ENCODE measurements at places on chromosomes 4 and X.

DNA sequence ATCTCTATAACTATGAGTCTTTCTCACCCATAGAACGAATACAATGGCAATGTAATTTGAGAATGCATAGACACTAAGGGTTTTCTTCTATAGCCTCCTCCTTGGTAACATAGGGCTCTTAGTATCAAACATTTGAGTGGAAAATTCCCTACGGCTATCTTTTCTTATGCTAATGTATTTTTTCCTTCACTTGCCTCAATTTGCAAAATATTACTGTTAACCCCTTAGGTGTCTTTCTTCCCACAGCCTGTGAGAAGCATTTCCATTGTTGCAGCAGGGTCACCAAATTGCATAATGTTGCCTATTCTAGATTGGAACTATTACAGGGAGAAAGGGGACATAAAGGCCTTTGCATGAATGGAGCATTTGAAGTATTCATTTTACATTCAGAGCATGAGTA lies 140.5 kb upstream of the RAPGEF2 start:
- no peak for DNase-seq

DNA sequence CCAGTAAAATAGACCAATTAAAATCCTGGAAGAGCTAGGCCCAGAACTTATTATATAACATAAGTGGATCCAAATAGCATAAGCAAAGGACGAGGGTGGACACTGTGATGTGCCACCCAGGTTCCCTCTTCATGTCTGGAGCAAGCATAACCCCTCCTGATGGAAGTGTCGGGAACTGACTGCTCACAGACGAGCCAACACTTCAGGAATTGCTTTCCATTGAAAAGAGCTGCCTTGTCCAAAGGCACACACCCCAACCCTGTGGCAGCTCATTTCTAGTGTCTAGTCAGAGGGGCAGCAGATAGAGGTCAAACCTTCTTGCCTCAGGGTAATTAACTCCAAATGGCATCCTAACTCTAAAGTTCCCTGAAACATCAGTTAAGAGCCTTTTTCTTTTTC lies 15.3 kb downstream of the DDIT4L start:
- DNase-seq = no peak

- DNase-seq = peak; percentile 55
Observed at GRCh38 chr4:103150677-103151076, 47.5 kb downstream of the CENPE start.

DNA sequence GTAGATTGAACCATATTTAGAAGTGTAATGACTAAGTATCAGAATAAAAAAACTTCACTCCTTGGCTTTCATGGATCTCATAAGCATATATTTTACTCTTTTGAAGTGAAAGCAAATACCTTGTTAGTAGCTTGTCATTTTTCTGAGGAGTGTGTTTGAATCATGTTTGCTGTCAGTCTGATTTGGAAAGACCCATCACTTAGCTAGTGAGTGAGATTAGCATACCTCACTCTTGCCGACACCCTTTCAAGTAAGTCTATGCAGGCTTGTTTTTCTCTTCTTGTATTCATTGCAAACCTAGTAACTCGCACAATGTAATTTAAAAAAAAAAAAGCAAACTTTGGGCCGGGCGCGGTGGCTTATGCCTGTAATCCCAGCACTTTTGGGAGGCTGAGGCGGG lies 360.0 kb downstream of the ARHGAP24 start:
- no peak for DNase-seq

DNA sequence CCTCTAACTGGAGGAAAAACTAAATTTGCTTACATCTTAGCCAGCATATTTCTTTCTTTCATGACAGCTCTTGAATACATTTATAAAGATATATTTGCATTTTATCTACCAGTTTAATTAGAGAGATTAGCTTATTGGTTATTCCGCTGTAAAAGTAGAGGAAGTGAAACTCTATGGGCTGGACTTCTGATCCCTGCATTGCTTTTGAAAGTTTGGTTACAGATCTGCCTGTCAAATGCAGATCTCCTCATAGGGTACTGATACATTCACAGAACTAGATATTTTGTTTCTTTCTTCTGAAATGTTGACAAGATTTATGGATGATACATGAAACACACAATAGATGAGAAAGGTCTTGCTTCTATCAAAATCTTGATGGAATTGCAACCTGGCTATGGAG lies 581.4 kb upstream of the AADAT start:
- no peak for DNase-seq

- peak; percentile 86 for DNase-seq
Observed at GRCh38 chrX:103404231-103405008, 28.1 kb downstream of the BEX3 start.

- DNase-seq = no peak
Observed at GRCh38 chr4:6335040-6335590, 65.5 kb downstream of the WFS1 start.

- DNase-seq = no peak
Observed at GRCh38 chr4:67704843-67705242, 3.9 kb upstream of the UBA6 start.

- peak; percentile 36 for DNase-seq
Observed at GRCh38 chrX:151402719-151403390, 5.8 kb downstream of the VMA21 start.

- no peak for DNase-seq
Observed at GRCh38 chr4:2248821-2249261, 6.9 kb upstream of the HAUS3 start.

DNA sequence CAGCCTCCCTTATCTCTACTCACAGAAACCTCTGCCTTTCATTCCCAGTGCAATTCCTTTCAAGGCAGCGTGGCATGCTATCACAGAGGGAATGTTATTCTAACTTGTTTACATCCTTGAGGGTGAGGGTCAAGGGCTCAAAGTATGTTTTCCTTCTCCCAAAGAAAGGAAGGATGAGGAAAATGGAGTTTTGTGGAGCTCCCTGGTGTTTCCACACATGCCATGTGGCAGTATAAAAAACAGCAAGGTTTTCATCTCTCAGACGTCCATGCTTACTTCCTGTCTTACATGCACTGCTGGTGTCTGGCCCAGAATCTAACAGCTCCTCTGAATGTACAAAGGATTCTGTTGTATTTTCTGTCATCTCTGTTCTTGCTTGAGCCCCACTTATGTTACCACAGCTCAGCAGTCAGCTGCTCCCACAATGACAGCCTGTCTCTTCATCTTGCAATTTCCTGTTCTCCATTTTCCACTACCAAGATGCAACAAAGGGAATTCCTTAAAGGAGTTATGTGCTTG lies 128.0 kb downstream of the SNCA start:
- peak; percentile 1 for DNase-seq

DNA sequence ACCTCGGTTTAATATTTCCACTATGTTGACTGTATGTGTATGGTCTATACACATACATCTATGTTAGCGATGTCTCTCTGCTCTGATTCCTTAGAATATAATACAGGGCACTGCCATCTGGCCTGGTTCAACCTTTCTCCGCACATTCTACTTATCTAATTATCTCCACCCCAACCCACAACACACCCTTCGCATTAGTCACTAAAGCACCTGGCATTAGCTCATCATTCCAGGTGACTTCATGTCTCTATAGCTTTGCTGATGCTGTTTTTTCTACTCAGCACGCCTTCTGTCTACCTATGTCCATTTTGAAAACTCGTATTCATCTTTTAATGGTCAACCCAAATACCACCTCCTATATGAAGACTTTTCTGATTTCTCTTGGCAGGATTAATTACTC lies 425.2 kb upstream of the RASGEF1B start:
- DNase-seq = peak; percentile 56

DNA sequence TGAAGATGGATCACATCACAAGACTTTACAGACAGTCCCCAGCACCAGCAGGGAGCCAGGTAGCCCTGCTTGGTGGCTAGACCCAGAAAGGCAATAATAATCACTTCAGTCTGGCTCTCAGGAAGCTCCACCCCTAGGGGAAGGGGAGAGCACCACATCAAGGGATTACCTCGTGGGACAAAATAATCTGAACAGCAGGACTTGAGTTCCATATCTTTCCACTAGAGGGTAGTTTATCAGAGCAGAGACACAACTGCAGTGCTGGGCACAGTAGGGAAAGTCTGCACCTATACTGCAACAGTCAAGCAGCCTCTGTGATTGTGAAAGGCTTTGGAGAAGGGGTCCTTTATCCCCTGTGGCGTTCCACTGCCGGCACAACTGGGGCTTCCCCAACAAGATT lies 547.0 kb upstream of the POU3F4 start:
- DNase-seq = peak; percentile 15

DNA sequence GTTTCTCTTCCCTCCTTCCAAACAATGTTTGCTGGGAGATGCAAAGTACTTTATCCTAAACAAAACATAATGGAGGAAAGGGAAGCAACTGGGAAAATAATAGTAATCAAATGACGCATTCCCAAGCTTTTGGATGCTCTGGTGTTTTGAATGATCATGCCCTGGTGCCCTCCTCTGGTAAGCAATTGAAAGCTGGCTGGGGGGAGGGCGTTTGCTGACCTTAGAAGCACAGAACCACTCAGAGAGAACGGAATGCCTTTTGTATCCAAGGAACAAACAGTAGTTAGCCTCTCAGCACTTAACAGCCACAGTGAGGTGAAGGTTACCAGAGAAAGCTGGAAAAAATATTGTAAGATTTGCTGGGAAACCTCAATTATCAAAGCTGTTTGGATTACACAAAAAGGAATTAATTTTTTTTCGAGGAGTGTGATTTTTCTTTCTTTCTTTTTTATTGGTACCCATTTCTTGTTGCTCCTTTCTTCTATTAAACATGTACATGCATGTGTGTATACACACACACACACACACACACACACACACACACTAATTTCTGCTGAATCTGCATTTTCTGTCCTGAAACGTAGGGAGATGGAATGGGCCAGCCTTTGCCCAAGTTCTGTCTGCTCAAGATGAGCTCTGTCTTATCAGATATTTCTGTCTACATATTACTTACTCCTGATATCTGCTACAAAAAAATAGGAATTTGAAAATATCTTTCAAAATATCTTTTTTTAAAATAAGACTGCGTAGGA lies 155.8 kb upstream of the IGFBP7 start:
- DNase-seq = peak; percentile 69

DNA sequence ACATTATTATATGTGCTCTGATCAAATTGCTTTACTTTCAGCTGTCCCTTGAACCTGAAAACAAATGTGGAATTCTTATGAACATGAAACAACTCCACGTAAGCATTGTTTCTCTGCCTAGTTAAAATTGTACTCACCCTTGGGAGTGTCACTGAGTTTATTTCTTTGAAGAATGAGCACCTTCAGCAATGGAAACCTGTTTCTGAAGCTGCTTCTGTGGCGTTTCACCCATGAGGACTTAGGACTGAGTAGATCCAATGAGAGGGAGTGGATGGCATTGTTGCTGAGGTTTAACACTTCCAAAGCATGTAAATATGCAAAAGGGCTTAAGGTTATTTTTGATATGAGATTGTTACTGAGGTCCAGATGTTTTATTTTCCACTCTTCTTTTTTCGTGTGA lies 3.2 kb downstream of the LRRC66 start:
- DNase-seq = no peak

GRCh38 chr4:15197005-15197404 lies 194.7 kb downstream of the CPEB2 start:
- DNase-seq = peak; percentile 10

DNA sequence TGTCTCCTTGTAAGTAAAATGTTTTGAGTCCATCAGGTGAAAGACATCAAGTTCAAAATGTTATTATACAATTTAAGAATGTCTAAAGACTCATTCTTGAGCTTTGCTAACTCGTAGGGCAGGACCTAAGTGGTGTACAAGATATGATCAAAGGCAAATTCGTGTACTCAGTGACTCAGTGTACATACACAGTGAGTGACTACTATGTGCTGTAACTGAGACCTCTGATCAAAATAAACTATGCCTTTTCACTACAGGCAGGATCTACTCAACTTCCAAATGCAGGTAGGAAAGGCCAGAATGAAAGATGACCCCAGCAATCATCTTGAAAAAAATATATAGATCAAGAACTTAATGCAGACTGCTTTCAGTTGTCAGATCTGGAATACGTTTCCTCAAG lies 49.9 kb downstream of the ADGRG2 start:
- no peak for DNase-seq

DNA sequence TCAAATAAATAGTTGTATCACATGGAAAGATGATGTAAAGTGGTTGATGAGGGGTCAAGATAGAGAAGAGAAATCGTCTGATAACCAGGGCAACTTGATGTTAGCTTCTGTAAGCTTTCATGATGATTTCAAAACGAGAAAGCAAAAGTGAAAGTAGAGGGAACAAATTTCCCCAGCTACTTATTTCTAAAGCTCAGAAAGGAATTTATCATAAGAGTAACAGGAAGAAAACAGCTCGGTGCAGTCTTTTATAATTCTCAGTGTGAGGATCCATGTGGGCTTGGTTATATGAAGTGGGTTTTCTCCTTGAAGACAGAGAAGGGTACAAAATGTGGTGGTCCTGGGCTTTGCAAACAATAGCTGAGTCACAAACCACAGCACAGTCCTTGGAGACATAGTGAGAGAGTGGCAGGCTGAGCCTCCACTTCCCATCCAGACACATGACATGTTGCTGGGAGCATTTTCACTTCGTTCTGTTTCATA lies 32.1 kb upstream of the GLRA2 start:
- peak; percentile 27 for DNase-seq

DNA sequence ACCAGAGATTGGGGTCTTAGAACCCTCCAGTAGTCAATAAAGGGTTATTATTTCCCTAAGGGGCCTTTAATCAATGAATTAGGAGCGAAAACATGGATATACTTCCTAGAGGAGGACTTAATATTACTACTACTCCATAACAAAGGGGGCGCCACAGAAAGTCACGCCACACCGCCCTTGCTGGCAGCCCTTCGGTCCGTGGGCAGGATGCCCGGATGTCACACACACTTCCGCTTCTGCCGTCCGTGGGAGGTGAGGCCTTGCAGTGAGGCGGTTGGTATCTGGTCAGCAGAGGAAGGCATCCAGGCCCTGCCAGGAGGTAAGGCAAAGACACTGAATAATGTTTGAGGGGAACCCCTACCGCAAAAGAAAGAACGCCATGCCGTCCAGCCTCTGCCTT lies 436 bp downstream of the MAGEB10 start:
- no peak for DNase-seq

- DNase-seq = no peak
Observed at GRCh38 chrX:54294306-54294705, 63.5 kb downstream of the WNK3 start.

- peak; percentile 41 for DNase-seq
Observed at GRCh38 chr4:13484749-13485221, 645 bp upstream of the RAB28 start.

DNA sequence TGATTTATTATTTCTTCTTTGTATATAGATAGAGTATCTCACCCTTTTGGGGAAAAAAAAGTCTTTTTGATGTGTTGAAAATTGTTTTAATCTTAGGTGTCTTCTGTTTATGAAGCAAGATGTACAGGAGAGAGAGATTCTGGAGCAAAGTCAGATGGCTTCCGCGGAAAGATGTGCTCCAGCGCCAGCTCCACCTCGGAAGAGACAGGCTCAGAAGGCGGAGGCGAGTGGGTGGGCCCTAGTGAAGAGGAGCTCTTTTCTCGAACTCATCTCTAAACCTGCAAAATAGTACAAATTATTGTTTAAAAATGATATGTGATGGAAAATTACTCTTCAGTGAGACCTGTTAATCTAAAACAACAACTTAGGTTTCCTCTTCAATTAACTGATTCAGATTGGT lies 28.9 kb upstream of the TBC1D14 start:
- no peak for DNase-seq

DNA sequence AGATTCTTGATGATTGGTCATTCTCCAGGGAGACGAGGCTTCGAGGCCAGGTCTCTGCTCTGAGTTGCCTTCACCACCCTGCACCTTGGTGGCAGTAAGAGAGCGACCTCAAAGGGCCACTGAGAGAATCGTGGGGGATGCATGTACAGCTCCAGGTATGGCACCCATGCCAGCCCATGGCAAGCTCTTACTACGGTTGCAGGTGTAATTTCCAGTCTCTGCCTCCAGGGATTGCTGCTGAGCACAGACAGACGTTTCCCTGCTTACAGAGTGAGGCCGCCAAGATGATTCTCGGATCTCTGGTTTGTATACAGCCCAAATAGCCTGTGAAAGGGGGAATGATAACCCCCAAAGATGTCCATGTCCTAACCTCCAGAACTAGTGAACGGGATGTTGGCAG lies 16.3 kb upstream of the DRD5 start:
- DNase-seq = peak; percentile 31

All from kidney tubule cell (primary cell).